Glomerular endothelial cell (primary cell): ENCODE measurements at places on chromosomes 12 and 14.
A peak's percentile ranks its signal among the peaks of the same experiment; 100 is the strongest.

GRCh38 chr12:67270622-67271021 is 1.5 kb downstream of the CAND1 start:
- no peak for DNase-seq

- no peak for DNase-seq
These were observed 3.5 kb downstream of the PRPF40B start for GRCh38 chr12:49626836-49627235.

GRCh38 chr12:10207136-10207535 is 5.5 kb upstream of the GABARAPL1 start:
- DNase-seq: no peak

DNA sequence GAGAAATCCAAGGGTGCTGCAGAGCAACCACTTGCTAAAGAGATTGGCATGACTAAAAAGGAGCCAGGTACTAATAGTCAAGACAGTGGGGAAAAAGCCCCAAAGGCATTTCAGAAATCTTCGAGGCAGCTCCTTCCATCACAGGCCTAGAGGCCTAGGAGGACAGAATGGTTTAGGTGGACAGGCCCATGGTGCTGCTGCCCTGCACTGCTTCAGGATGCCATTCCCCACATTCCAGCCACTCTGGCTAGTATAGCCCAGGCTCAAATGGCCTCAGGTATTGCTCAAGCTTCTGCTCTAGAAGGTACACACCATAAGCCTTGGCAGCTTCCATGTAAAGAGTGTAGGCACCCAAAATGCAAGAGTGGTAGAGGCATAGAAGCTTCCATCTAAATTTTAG is 92.9 kb downstream of the RPAP3 start:
- no peak for DNase-seq

DNA sequence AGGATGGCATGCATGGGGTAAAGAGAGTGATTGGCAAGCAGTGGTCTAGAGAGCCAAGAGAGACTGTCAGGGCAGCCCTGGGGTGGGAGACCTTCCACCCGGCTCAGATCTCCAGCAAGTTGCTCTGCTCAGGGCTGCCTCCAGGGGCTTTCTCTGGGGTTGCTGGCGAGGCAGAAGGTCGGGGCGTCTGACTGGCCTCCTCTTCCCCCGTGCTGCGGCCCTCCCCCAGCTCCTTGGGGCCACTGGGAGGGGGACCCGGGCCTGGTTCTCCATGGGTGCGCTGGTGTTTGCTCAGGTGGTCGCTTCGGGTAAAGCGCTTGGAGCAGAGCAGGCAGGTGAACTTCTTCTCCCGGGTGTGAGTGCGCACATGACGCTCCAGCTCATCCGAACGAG is 6.6 kb upstream of the AAAS start:
- DNase-seq: no peak

DNA sequence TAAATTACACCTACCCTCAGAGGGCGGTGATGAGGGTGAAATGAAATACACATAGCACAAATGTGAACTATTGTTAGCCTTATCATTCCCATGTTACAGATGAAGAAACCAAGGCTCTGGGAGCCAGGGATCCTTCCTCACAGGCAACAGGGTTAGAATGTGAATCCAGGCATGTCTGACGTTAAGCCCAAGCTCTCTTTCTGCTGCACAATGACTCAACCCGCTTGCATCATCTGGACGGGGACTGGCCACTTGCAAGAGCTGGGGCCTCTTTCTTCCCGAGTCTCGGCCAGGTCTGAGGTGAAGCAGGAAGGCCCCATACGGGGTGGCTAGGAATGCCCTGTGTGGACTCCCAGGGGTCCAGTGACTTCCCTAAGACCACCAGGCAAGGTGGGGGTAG is 105.2 kb downstream of the RBM19 start:
- no peak for DNase-seq

GRCh38 chr14:90434370-90435020 is 37.7 kb downstream of the CALM1 start:
- DNase-seq: no peak

GRCh38 chr12:106084014-106084671 is 54.6 kb downstream of the NUAK1 start:
- DNase-seq: no peak

- no peak for DNase-seq
These were observed 240.2 kb upstream of the CLEC14A start for GRCh38 chr14:38496092-38496491.

DNA sequence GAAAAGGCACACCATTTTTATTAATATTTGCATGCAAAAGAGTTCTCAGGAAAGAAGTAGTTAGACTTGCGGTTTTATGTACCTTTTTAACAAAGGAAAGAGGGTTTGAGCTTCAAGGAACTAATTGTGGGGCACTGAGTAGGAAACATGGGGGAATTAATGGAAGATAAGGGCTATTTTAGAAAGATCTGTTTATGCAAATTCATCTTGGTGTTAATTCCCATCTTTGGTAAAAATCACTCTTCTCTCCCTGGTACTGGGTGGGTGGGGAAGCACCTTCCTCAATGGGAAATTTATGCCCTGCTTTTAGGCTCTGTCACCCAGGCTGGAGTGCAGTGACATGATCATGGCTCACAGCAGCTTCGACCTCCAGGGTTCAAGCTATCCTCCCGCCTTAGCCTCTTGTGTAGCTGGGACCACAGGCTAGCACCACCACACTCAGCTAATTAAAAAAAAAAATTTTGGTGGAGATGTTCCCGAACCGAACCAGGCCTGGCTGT is 30.1 kb upstream of the RESF1 start:
- DNase-seq: no peak

- DNase-seq: no peak
These were observed 8.2 kb downstream of the NOPCHAP1 start for GRCh38 chr12:104994336-104994735.

GRCh38 chr12:95789126-95790032 is 1.2 kb downstream of the NTN4 start:
- no peak for DNase-seq

- no peak for DNase-seq
These were observed 315 bp downstream of the ABCD2 start for GRCh38 chr12:39619316-39619659.

GRCh38 chr14:54931101-54931500 is 28.5 kb upstream of the GCH1 start:
- no peak for DNase-seq

- no peak for DNase-seq
These were observed 206.2 kb downstream of the FSCB start for GRCh38 chr14:44300916-44301315.

- no peak for DNase-seq
These were observed 47.2 kb downstream of the ALDH1L2 start for GRCh38 chr12:105036937-105037649.

DNA sequence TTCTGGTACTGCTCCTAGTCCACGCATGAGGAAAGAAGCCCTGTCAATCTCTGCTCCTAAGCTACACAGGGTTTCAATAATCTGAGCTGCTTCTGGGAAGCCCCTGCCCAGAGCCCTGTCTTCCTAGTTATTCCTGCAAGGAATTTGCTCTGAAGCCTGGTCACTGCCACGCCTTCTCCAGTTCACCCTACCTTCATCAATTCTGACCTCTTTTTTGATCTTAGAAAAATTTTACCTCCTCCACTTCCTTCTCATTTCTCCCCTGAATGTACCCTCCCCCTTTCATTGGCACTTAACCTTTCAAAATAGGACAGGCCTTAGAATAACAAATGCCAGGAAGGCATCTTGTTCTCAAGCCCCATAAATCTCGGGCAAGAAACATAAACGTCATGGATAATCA is 14.9 kb upstream of the LRRK2 start:
- DNase-seq: no peak

DNA sequence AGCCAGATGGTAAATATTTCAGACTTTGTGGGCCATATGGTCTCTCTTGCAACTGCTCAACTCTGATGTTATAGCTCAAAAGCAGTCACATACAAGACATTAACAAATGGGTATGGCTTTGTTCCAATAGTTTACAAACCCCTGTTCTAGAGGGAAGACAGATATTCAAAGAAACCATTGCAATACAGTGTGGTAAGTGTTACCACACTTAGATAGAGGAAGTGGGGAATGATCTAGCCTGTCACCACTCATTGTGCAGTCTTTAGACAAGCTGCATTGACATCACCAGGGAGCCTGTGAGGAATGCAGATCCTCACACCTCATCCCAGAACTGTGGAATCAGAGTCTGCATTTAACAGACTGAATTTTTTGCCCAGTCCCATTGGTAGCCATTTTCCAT is 80.0 kb upstream of the RGS6 start:
- DNase-seq: no peak

DNA sequence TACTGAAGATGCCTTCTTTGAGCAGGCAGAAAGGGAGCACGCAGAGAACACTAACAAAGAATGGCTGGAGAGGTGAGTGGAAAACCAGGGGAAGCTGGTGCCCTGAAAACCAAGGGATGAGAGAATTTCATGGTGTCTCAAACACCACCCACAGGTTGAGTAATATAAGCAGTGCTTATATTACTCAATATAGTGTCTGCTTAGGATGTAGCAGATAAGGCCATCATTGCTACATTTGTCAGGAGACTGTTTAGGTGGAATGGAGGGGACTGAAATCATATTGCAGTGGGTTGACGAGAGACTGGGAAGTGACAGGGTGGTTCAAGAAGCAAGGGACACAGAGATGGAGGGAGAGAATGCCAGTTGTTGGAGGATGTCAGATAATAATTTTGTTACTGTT is 20.6 kb downstream of the PKP2 start:
- no peak for DNase-seq

DNA sequence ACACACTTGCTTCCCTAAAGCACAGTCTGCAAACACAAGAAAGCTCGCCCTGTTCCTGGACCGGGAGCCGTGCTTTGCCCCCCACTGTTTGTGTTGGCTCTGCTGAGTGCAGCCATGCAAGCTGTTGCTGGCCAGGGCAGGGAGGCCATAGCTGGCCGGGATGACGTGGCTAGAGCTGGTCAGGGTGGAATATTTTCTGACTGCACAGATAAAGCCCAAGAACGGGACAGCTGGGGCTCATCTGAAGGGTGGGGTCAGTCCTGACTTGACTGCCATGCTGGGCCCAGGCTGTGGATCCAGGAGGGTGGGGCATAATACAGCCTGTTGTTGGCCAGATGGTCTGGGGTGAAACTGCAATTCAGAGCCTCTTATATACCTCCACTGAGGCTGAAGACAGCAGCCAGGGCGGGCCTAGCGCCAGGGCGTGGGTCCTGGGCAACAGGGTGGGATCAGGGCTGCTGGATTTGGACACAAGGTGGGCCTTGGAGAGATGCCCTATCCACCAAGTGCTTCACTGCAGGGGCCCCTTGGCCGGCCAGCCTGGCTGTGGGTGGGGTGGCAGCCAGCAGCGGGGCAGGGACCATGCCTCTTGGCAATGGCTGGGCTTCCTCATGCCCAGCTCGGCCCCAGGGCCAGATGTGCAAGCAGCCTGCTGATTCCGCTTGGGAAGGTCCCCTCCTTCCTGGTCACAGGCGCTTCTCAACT is 14.8 kb downstream of the KMT5A start:
- DNase-seq: no peak

DNA sequence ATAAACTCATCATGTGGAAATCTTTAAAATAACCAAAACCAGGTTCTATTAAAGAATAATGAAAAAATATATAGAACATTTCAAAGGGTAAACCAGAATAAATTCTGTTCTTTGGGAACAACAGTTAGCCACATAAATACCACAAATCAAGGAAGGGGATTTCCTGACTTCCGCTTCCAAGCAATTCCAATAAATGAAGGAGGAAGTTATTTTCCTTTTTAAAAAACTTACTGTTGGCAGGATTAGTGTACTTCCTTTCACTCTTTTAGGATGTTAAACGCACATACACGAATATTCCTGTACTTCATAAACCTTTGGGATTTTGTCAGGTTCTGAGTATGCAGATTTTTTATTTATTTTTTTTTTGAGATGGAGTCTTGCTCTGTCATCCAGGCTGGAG is 13.7 kb upstream of the LIMA1 start:
- DNase-seq: no peak

- DNase-seq: no peak
These were observed 109.6 kb downstream of the ATXN7L3B start for GRCh38 chr12:74647256-74647655.

- DNase-seq: no peak
These were observed 6.4 kb downstream of the CINP start for GRCh38 chr14:102356280-102356679.

DNA sequence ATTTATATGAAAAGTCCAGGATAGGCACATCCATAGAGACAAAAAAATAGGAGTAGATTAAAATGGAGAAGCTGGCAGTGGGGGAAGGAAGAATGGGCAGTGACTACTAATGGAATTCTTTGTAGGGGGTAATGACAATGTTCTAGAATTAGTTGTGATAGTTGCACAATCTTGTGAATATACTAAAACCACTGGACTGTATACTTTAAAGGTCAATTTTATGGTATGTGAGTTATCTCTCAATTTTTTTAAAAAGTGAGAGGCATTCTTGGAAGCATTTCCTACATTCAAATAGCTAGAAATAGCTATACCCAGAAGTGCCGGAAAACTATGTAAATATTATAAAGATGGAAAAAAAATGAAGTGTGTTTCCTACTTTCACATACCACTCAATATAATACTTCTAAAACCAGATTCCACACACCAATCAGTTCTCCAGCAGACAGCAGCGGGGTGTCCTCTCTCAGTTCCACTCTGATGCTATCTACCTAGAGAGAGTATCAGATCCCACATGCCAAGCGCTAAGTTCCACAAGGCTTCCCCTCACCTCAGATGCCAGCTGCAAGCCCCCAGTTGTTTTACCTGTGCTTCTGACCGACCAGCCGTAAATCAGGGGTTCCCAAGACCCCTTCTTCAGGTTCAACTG is 41.7 kb upstream of the NID2 start:
- DNase-seq: no peak

GRCh38 chr14:23095196-23096108 is at the start of gene C14orf119:
TSS of gene C14orf119 (plus strand) at chr14:23095505. CDS start at chr14:23097659, 2,154 bp downstream.
- peak; percentile 99 for DNase-seq

- no peak for DNase-seq
These were observed 22.4 kb downstream of the XRCC3 start for GRCh38 chr14:103692871-103693270.

GRCh38 chr12:52044292-52044983 is 6.8 kb upstream of the NR4A1 start:
- DNase-seq: no peak

DNA sequence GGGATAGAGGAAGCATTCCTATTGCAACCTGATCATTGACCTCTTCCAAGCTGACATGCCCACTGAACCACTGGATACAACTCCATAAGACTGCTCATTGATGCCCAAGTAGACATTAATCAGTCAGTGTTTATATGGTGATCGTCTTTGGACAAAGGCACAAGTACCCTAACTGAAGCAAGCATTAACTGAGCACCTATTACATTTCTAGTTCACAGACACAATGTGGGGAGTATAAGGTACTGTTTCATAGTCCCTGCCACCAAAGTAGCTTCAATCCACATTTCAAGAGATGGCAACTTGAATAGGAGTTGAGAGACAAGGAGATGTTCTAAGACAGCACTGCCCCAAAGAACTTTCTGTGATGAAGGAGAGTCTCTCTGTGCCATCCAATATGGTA is 10.9 kb upstream of the COL2A1 start:
- DNase-seq: no peak

GRCh38 chr12:62930546-62931425 is 4.2 kb downstream of the PPM1H start:
- DNase-seq: no peak

GRCh38 chr12:5000204-5000603 is 43.5 kb upstream of the KCNA5 start:
- no peak for DNase-seq

GRCh38 chr12:70508178-70508577 is 129.1 kb downstream of the PTPRB start:
- no peak for DNase-seq
